Neuronal stem cell (in vitro differentiated cells): ENCODE measurements at places on chromosomes 1 and 21.
A peak's percentile ranks its signal among the peaks of the same experiment; 100 is the strongest.

DNA sequence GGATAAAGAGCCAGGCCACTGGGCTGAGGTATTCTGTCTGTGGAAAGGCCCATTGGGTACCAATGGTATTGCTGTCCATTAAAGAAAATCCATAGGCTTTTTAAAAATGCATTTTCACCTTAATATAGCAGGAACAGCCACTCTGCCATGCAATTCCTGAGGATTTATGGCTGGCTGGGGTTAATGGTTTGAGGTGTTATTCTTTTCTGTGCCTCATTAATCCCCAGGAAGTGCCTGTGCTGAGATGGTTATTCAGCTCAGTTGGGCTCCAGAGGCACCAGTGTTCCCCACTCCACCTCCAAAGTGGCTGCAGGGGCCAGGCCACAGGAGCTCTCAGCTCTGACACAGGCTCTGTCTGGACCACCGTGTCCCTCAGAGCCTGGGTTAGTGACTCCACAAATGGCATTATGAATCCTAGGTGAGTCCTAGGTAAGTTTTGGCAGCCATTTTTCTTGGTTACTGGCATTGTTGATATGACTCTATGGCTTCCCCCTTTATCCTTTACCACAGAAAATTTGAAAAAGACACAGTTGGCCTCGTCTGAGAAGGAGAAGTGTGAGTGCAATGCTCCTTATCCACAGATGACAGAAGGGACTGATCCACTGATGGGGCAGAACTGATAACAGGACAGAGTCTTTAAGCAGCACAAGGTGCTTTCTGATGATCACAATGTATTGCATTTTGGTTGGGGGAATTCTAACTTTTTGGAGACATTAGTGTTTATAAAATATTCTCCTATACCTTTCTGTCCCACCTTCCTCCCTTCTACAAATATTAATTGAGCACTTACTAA lies 2.2 kb upstream of the PAPPA2 start:
- H3K4me1 ChIP-seq: no peaks in the 10 kb centered on the region
- H3K27me3 ChIP-seq: no peaks in the 10 kb centered on the region
- H3K4me3 ChIP-seq: no peak overlapping the region

- H3K27me3 ChIP-seq: no peaks in the 10 kb centered on the region
- DNase-seq: no peak
- no peak overlapping the region for H3K4me3 ChIP-seq
- no peak overlapping the region for H3K27ac ChIP-seq
These were observed 410.0 kb downstream of the TGFB2 start for GRCh38 chr1:218755128-218755527.

- no peak overlapping the region for H3K4me3 ChIP-seq
- no peaks in the 10 kb centered on the region for H3K36me3 ChIP-seq
- H3K27ac ChIP-seq: peak overlapping the region; percentile 69
These were observed 8.8 kb upstream of the PIGC start for GRCh38 chr1:172452536-172453152.

DNA sequence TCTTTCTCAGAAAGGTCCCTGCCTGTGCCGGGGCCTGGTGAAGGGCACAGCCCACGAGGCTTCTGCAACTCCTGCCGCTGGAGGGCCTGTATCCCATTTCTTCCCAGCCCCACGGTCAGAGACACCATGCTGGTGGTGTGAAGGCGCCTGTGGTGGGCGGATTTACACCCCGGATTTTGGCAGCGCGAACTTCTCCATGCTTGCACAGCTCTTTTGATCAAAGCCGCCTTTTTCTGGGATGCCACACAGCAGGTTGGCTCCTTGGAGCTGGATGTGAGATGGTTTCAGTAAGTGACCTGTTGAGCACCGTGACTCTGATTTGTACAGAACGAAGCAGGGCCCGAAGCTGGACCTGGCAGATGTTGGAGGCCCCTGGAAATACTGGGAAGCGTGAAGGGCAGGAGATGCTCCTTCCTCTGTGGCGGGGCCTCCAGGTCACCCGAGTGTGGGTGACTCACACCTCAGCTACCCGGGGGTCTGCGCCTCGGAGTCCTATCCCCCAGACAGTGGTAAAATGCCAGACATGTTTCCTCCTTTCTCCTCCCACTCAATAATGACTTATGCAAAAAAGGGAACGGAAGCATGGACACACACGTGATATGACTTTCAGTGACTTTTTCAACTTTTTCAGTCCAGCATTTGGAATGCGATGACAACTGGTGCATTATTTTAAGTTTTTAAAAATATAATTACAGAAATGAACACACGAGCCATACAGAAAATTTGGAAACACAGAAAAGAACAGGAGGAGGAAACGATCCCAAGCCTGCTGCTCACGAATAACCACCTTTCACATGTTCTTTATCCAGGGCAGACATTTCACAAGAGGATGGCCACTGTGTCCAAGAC lies 9.0 kb downstream of the UMODL1 start:
- no peak for DNase-seq
- H3K4me1 ChIP-seq: peaks cover 9% of the 10 kb centered on the region
- H3K27me3 ChIP-seq: no peaks in the 10 kb centered on the region
- no peaks in the 10 kb centered on the region for H3K36me3 ChIP-seq

GRCh38 chr1:16677552-16678431 lies 11.0 kb upstream of the RNU1-3 start:
- H3K27ac ChIP-seq: no peak overlapping the region
- peak; percentile 51 for DNase-seq
- no peaks in the 10 kb centered on the region for H3K36me3 ChIP-seq
- H3K4me3 ChIP-seq: no peak overlapping the region
- no peaks in the 10 kb centered on the region for H3K27me3 ChIP-seq

DNA sequence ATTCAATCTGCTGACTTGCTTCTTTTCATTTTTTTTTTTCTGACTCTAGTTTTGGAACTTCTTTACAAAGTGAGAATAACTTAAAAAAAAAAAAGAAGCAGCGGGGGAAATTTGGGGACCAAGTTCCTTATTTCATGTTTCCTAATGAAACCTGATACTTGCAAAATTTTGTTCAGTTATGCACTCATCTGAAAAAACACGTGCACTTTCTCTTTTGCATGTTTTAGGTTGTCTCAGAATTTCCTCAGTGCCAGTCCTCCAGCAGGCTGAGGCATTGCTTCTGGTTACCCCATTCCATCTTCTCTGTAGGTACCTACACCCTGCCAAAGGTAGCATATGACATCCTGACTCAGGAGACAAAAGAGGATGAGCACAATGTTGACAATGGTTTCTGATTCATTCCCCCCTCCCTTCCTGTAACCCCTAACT lies 299.7 kb downstream of the GRIK1 start:
- no peaks in the 10 kb centered on the region for H3K36me3 ChIP-seq
- no peak overlapping the region for H3K4me3 ChIP-seq
- no peak for DNase-seq
- no peak overlapping the region for H3K27ac ChIP-seq
- H3K27me3 ChIP-seq: no peaks in the 10 kb centered on the region

GRCh38 chr1:5953386-5953785 lies 38.8 kb downstream of the NPHP4 start:
- H3K27ac ChIP-seq: no peak overlapping the region
- no peaks in the 10 kb centered on the region for H3K4me1 ChIP-seq
- H3K27me3 ChIP-seq: no peaks in the 10 kb centered on the region
- peaks cover 71% of the 10 kb centered on the region for H3K36me3 ChIP-seq

DNA sequence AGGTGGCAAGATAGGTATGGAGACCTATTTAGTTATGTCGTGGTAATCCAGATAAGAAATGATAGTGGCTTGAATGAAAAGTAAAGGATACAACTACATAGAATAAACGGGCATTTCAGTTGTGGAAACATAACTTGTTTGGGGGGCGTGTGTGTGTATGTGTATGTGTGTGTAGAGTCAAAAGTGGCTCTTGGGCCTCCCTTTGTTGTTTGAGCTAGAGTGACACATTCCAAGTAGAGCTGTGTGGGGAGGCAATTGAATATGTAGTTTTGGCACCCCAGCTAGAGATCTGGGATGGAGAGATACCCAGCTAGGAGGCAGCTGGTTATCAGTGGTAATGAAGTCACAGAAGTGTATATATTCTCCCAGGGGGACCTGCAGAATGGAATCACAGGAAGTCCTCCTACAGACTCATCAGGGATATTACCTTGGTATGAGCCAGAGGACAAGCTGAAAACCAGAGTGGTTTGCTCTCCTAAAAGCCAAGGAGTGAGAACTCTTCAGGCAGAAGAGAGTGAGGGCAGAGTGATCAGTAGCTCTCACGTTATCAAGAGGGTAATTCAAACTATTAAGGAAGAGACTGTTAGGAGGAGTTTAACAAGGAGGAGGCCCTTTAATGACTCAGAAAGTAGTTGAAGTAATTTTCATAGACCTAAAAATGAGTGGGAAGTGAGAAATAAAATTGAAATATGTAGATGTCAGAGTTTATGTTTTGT lies 5.1 kb downstream of the CR1L start:
- no peak overlapping the region for H3K4me3 ChIP-seq
- H3K36me3 ChIP-seq: no peaks in the 10 kb centered on the region

- no peaks in the 10 kb centered on the region for H3K4me1 ChIP-seq
- H3K27ac ChIP-seq: no peak overlapping the region
- H3K36me3 ChIP-seq: no peaks in the 10 kb centered on the region
These were observed 14.8 kb downstream of the MGST3 start for GRCh38 chr1:165645654-165646366.

GRCh38 chr1:30760596-30761324 lies 3.2 kb upstream of the LAPTM5 start:
- H3K4me1 ChIP-seq: peaks cover 14% of the 10 kb centered on the region
- H3K36me3 ChIP-seq: no peaks in the 10 kb centered on the region
- no peak for DNase-seq
- no peak overlapping the region for H3K4me3 ChIP-seq
- H3K27me3 ChIP-seq: no peaks in the 10 kb centered on the region

GRCh38 chr1:2206813-2207487 lies 12.4 kb upstream of the FAAP20 start:
- H3K4me3 ChIP-seq: no peak overlapping the region
- H3K27me3 ChIP-seq: peaks cover 10% of the 10 kb centered on the region
- H3K27ac ChIP-seq: no peak overlapping the region
- DNase-seq: no peak
- peaks cover 26% of the 10 kb centered on the region for H3K4me1 ChIP-seq

GRCh38 chr1:210024996-210025395 lies 87.0 kb downstream of the SYT14 start:
- H3K4me3 ChIP-seq: no peak overlapping the region
- H3K4me1 ChIP-seq: no peaks in the 10 kb centered on the region
- no peaks in the 10 kb centered on the region for H3K27me3 ChIP-seq
- H3K36me3 ChIP-seq: no peaks in the 10 kb centered on the region

- H3K36me3 ChIP-seq: peaks cover 26% of the 10 kb centered on the region
- no peak overlapping the region for H3K4me3 ChIP-seq
- H3K27me3 ChIP-seq: no peaks in the 10 kb centered on the region
- H3K4me1 ChIP-seq: no peaks in the 10 kb centered on the region
These were observed 21.1 kb downstream of the TTC13 start for GRCh38 chr1:230957580-230957989.

DNA sequence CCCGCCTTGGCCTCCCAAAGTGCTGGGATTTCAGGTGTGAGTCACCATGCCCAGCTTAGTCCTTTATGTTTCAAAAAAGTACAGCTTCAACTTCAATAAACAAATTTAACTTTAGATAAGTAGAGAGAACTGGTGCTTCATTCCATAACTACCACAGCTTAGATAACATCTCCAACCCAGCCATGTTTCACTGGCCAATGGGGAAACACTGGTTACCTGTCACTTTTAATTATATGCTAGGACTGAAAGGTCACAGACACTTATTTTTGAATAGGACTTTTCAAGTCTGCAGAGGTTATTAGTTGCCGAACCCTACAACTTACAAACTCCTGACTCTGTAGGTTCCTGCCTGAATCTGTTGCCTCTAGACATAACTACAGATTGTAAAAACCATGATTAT lies 56.5 kb upstream of the ST6GALNAC3 start:
- H3K27ac ChIP-seq: no peak overlapping the region
- H3K27me3 ChIP-seq: no peaks in the 10 kb centered on the region
- DNase-seq: no peak
- no peak overlapping the region for H3K4me3 ChIP-seq

DNA sequence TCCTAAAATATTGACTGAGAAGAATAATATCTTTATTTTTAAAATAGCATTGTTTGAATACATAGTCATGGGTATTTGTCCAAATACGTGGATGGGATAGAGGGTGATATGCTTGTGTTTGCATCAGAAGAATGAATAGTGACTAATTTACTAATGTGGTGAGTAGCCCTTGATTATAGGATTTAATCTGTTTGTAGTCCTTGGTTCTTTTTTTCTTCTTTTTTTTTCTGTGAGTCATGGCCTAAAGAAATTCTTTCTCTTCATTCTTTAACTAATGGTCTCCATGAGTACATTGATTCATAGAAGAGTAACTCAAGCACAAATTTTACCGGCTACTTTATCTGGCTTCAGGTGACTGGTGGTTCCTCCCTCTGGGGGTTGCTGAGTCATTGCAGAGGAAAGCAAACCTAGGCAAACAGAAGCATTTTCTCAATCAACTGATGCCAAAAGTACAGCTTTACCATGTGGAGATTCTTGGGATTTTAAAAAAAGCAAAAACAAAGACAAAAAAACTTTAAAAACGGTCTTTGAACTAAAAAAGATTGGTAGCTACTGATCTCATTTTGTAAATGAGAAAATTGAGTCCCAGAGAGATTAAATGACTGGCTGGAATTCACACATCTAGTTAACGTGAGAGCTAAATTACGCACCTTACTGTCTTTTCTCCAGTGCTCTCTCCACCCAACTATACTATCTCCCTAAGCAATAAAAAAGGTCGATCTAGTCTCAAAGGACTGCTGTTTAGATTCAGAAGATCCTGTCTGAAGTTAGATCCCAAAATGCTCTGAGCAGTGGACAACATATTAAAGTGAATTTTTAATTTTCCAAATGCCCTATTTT lies 40.5 kb downstream of the AK5 start:
- no peak for DNase-seq
- H3K36me3 ChIP-seq: no peaks in the 10 kb centered on the region
- H3K27ac ChIP-seq: no peak overlapping the region

DNA sequence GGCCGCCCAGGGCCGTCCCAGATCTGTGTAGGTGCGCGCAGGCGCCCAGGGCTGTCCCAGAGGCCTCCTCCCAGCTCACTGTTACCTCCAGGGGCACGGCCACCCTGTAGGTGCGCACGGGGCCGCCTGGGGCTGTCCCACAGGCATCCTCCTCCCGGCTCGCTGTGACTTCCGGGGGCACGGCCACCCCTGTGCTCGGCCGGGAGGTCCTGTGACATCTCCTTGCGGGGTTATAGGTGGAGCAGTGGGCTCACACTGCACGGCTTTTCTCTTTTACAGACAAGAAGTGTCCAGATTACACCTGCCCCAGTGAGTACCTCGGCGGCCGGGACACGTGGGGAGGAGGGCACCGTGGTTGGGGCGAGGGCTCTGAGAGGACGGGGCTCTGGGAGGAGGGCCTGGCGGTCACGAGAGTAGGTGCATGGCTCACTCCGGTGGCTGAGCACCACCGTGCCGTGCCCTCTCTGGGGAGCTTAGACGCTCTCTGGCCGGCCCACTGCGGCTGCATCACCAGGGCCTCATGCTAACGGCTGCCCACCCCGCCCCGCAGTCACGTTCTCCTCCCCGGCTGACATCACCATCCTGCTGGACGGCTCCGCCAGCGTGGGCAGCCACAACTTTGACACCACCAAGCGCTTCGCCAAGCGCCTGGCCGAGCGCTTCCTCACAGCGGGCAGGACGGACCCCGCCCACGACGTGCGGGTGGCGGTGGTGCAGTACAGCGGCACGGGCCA lies 21.4 kb downstream of the COL6A1 start:
- no peak overlapping the region for H3K4me3 ChIP-seq
- no peaks in the 10 kb centered on the region for H3K27me3 ChIP-seq
- H3K27ac ChIP-seq: no peak overlapping the region
- no peaks in the 10 kb centered on the region for H3K4me1 ChIP-seq
